Stimulated activated CD4-positive, alpha-beta T cell treated with anti-CD3 and anti-CD28 coated beads, Interleukin-1b, Interleukin-23, amount 100 ng/mL, for 48 hours (primary cell): ENCODE measurements at places on chromosomes 16 and 17.
A peak's percentile ranks its signal among the peaks of the same experiment; 100 is the strongest.

GRCh38 chr17:38616361-38616760 is 10.6 kb upstream of the SRCIN1 start:
- no peak for DNase-seq

- no peak for DNase-seq
Observed at GRCh38 chr16:89122322-89122851, 28.7 kb downstream of the ACSF3 start.

GRCh38 chr17:82382933-82383255 is 11.3 kb downstream of the UTS2R start:
- DNase-seq = no peak

GRCh38 chr17:58337210-58337599 is 8.6 kb upstream of the TSPOAP1 start:
- peak; percentile 49 for DNase-seq

- DNase-seq = no peak
Observed at GRCh38 chr16:67100569-67101310, 9.0 kb upstream of the PHAF1 start.

GRCh38 chr16:68284847-68285246 is 20.5 kb downstream of the SLC7A6 start:
- no peak for DNase-seq

GRCh38 chr17:79777120-79777893 is 641 bp upstream of the CBX2 start:
- no peak for DNase-seq

DNA sequence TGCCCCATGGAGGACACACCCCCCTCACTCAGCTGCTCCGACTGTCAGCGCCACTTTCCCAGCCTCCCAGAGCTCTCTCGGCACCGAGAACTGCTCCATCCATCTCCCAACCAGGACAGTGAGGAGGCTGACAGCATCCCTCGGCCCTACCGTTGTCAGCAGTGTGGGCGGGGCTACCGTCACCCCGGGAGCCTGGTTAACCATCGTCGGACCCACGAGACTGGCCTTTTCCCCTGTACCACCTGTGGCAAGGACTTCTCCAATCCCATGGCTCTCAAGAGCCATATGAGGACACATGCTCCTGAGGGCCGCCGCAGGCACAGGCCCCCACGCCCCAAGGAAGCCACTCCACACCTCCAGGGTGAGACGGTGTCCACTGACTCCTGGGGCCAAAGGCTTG is 2.1 kb downstream of the ZNF646 start:
- no peak for DNase-seq

DNA sequence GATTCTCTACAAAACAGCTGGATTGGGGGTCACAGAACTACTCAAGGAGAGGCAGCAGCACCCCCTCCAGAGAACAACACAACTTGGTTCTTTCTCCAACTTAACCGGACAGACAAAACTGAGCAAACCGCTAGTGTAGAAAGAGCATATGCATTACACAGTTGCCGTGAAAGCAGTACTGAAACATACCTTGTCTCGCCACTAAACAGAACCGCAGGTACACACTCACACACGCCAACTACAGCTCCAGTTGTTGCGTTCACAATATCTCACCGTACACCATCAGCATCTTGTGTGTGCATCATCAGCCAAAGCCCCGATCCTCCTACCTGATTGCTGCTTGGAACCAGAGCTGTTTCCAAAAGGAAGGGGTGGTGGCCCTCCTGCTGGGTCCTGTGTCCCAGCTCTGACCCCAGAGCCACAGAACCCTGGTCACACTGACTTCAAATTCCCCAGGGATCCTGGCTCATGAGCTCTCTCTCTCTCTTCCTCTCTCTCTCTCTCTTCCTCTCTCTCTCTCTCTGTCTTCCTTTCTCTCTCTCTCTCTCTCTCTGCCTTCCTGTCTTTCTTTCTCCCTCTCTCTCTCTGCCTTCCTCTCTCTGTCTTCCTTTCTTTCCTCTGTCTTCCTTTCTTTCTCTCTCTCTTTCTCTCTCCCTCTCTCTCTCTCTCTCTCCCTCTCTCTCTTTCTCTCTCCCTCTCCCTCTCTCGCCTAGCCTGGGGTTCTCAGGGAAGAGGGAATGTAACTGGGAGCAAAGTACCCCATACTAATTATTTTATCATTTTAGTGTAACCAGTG is 8.4 kb downstream of the PIMREG start:
- no peak for DNase-seq

DNA sequence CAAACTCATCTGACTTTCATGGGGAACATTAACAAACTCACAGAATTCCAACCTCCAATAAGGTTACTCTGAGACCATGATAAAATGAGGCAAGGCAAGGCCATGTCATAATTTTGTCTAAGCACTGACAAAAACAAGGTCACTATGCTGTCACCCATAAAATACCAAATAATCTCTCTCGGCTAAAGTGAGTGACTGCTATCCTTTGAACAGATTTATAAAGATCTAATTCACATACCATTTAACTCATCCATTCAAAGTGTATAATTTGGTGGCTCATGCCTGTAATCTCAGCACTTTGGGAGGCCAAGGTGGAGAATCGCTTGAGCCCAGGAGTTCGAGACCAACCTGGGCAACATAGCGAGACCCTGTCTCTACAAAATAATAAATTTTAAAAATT is 20.6 kb upstream of the CA4 start:
- DNase-seq = no peak

GRCh38 chr16:59907611-59908010 is 1173.5 kb upstream of the GOT2 start:
- DNase-seq = no peak

GRCh38 chr17:9644910-9645751 is at the start of gene USP43:
TSS of gene USP43 (plus strand) at chr17:9645517. CDS start at chr17:9645633, 116 bp downstream.
- DNase-seq = peak; percentile 11

DNA sequence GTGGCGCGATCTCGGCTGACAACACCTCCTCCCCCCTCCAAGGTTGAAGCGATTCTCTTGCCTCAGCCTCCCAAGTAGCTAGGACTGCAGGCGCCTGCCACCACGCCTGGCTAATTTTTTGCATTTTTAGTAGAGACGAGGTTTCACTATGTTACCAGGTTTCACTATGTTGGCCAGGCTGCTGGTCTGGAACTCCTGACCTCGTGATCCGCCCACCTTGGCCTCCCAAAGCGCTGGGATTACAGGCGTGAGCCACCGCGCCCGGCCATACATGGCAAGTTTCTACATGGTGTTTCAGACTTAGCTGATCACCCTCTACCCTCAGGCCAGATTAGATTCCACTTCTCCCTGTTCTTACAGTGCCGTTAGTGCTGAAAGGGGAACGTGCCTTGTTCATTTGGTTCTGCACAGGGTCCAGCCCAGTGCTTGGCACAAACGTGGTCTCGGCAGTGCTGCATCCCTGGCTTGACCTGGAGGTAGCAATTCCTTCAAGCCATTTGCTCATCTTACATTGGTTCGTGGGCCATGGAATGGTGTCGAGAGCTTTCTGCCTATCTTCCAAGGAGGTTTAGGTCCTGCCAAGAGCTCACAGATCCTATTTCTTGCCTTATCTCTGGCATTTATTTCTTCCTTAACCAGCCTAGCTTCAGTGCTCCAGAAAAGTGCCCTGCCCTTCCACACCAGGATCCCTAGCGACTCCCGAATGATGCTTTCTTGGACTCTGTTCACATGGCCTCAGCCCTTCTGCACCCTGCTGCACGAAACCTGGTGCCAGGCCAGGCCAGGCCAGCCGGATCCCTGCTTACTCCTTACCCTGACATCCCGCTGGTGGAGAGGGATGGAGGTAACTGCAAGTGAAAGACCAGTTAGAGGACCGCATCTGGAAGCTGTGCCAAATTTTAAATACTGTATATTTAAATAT is 14.8 kb upstream of the AURKB start:
- DNase-seq = no peak

DNA sequence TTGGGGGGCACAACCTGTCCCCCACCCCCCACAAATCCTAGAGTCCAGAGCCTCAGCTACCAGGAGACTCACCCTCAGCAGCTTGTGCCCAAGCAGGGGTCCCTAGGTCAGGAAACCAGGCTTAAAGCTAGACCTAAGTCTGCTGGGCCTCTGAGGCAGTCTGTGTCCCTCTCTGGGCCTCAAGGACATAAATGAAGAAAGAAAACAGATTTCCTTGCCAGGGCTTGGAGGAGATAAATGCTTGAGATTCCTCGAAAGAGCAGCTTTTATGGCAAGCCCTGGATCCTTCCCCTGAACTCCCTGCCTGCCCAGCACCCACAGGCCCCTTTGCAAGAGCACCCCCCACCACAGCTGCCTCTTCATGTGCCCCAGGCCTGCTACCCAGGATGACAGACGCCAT is 3.3 kb downstream of the SRCIN1 start:
- DNase-seq = no peak

GRCh38 chr17:21774263-21774662 is 81.9 kb downstream of the KCNJ18 start:
- no peak for DNase-seq

GRCh38 chr16:81616321-81617020 is 162.6 kb upstream of the PLCG2 start:
- peak; percentile 82 for DNase-seq

- no peak for DNase-seq
Observed at GRCh38 chr16:59216291-59216690, 482.2 kb upstream of the GOT2 start.
